ENCODE measurements at places on chromosomes 1 and 21. TPM values are rescaled to one million over a fixed set of nuclear protein-coding genes. Genes with fewer than 3 reads are reported as not detected.

DNA sequence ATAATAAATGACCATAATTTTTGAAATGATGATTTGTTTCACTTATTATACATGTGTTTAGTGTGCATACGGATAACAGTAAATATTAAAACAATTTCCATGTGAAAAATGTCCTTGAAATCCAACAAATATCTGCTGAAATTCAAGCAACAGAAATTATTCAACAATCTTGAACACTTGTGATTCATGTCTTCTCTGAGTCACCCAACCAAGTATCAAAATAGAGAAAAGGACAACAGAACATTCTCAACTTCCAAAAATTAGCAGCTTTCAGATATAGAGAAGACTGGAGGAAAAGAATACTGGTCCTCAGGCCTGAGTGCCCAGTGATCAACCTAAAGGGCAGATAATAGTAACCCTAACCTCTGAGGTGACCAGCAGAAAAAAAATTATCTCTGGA lies 90.8 kb downstream of the VAV3 start:
- DNase-seq, result no peak

DNA sequence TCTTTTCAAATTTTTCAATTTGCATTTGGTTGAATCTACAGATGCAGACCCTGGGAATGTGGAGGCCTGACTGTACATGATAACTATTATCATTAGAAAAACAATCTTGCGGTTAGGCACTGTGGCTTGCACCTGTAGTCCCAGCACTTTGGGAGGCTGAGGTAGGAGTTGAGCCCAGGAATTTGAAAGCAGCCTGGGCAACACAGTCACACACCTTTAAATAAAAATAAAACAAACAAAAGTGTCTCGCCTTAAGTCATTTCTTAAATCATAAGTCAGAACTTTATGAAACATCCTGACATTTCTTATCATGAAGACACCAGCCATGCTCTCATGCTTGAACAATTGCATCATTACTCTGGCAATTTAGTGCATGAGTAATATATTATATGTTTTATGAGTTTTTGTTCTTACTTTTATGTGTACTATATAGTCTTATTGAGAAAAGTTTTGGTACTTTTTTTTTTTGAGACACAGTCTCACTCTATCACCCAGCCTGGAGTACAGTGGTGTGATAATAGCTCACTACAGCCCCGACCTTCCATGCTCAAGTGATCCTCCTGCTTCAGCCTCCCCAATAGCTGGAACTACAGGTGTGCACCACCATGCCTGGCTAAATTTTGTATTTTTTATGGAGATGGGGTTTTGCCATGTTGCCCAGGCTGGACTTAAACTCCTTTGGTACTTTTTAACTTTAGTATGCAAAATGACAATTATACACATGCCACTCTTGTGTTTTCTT lies 7.8 kb downstream of the TBX19 start:
- peak; percentile 73 for DNase-seq

DNA sequence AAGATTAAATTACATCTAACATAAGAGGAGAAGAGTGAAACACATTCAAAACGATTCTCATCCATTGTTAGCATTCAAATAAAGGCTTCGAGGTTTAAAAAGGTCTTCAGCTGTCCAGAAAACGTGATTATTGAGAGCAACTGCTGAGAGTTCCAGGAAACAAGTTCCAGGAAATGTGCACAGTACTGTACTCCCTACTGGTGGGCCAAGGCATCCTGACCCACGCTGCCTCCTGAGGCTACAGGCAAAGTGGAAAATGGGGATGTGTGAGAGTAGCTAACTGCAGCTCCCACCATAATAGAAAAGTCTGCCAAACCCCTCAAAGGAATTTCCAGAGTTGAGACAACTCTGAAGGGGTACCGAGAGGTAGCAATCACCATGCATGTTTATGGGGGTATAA lies 2.0 kb downstream of the VAV3 start:
- DNase-seq, result no peak

THBS3 gene
- total RNA-seq, result 61.9 TPM

PERM1 gene
- total RNA-seq, result not detected

- DNase-seq, result peak; percentile 83
These were observed 76.6 kb downstream of the DMRTB1 start for GRCh38 chr1:53535846-53536245.

IARS2 gene
- total RNA-seq, result 79.3 TPM

All from osteoblast (primary cell).